ENCODE measurements at places on chromosomes 13 and 19.

DNA sequence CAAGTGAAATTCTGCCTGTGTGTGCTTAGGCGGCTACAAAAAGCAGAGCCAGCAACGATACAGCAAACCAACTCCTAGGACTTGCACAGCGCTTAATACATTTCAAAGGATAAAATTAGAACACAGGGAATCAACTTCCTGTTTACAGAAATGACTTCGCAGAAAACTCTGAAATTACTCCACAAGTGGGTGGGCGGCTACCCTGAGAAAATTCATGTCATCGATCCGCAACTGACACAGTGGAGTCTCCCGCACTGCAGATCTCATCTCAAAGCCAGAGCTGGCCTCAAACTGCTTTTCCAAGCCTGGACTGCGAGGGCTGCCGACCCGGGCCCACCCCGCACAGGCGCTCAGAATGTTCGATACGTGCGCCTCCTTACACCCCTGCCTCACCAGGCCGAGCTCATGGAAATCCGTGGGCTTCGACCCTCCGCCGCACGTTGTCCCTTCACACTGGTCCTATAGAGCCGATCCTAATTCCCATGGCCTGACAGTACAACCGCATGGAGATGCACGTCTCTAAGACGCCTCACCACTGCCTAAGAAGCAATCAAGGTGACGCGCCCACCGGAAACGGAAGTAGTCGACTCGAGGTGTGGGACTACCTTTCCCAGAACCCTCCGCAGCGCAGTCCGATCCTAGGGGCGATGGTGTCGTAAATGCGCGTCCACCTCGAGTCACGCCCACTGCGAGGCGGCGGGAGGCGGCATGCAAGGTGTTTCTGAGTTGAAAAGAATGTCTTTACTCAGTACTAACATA is at the start of gene ZNF229:
ZNF229 (minus strand) TSS at position 557 of the 759 bp plus-strand sequence. CDS start 5,625 bp downstream, outside the sequence.
- DNase-seq, result peak; percentile 61

DNA sequence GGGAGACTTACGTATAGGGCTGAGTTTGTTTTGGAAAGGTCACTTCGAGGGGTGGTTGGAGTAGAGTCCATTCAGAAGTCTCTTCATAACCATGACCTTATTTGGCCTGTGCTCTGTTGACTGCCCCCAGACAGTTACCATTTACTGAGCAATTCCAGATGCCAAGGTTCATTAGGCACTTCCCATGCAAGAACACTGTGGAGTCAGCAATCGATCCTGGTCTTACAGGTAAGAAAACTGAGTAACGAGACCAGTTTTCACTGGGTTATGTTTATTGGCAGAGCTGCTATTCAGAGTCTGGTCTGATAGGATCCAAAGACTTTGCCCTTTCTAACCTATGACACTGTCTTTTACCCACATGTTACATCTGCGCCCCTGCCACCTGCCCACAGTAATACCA is 134.7 kb downstream of the MTUS2 start:
- no peak for DNase-seq

DNA sequence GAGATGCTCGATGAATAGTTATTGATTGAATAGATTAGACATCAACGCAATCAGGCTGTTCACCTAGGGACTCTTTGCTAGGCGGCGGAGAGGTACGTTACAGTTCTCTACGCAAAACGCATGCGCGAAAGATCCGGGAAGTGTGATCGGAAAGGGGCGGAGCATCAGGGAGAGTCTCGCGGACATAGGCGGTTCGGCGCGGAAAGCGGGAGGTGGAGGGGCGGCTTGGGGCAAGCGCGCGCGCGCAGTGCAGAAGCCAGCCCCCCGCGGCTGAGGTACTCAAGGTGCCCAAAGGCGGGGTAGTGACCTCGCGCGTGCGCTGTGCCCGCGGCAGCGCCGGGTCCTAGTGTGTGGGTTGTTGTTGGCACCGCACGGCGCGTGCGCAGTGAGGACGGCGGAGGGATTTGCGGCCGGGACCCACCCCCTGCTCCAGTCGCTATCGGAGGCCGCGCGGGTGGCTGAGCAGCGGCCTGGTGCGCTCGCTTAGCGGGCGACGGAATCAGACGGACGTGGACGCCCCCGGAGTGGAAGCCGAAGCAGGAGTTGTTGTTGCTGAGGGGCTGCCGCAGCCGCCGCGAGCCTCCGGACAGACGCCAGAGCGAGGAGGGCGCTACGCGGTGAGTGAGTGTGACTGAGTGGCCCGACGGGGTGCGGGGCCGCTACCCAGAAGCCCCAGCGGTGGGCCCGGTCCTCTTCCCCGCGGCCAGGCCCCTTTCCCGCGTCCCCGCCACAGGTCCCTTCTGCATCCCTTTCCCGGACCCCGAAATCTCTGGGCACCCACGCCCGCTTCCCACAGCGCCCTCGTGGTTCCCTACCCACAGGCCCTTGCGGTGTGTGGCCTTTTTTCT is at the start of gene SNRNP70:
SNRNP70 (plus strand) TSS at position 432 of the 848 bp plus-strand sequence. CDS start 964 bp downstream, outside the sequence.
- peak; percentile 98 for DNase-seq

- no peak for DNase-seq
These were observed 108.6 kb downstream of the LACC1 start for GRCh38 chr13:43988302-43988701.

GRCh38 chr13:106096661-106097092 is 438.8 kb downstream of the EFNB2 start:
- DNase-seq, result no peak
